GM19239 (cell line): ENCODE measurements at places on chromosomes 2 and 18.

DNA sequence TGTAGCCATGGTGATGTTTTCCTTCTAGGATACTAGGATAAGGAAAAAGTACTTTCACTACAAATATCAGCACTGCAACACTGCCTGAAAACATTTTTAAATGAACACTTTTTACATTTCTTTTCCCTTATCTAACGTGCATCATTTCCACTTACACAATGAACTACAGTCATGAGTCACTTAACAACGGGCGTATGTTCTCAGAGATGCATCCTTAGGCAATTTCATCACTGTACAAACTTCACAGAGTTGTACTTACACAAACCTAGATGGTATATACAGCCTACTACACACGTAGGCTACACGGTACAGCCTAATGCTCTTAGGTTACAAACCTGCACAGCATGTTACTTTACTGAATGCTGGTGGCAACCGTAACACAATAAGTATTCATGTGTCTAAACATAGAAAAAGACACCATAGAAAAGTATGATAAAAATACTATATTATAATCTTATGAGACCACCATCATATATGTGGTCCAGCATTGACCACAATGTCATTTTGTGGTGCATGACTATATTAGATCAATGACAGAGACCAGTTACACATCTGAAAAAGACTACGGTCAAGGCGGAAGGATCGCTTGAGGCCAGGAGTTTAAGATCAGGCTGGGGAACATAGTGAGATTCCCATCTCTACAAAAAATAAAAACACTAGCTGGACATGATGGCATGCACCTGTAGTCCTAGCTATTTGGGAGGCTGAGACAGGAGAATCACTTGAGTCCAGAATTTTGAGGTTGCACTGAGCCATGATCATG lies 39.8 kb downstream of the WDR33 start:
- no peak for DNase-seq

GRCh38 chr2:42742740-42743658 lies 20.9 kb downstream of the OXER1 start:
- no peak for DNase-seq

- DNase-seq = no peak
These were observed 77.5 kb upstream of the HK2 start for GRCh38 chr2:74756356-74756890.

DNA sequence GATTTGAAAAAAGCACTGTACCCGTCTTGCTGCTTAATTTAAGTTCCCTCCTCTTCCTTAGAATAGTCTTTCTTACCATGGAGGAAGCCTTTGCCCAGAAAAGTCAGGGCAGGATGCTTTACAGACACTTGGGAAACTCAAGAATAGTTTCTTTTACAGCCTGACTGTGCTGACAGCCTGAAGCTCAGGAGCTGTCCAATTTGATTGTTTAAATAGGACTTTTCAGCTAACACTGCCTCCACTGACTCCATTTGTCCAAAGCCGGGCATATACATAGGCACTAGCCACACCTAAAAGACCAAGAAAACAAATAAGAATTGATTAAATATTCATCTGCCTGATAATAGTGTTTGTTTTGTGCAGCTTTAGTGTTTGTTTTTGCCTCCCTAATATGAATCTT lies 110.9 kb upstream of the L3MBTL4 start:
- no peak for DNase-seq

DNA sequence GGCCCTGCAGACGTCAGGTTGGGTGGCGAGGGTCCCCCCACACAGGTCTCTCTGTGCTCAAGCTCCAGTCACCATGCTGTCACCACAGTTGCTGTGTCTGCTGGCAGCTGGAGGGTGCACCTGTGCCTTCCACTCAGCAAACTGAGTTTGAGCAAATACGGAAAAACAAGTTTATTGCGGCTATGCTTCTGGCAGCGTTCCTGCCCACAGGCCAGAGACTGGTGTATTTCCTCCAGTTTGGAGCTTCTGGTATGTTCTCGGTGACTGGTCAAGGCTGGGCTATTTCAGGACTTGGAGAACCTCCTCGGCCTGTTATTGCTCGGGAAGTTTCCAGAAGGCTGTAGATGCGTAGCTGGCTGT lies 132.6 kb downstream of the SEPTIN10 start:
- DNase-seq = no peak

DNA sequence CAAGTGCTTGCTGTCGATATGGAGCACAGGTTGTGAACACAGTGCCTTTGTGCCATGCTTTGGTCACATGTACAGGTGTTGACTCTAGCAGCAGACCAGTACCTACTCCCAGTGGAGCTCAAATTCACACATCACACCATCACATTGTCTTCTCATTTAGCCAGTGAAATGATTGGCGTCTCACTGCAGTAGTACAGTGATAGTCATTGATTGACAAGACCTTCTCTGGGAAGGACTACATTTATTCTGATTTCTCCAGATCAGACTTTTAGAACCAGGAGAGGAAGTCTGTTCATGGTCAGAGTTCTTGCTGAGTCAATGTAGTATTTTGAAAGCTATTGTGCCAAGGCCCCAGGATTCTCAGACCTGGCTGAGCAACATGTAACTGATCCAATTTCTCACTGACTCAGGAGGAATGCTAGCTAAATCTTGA lies 75.2 kb downstream of the FMNL2 start:
- no peak for DNase-seq

DNA sequence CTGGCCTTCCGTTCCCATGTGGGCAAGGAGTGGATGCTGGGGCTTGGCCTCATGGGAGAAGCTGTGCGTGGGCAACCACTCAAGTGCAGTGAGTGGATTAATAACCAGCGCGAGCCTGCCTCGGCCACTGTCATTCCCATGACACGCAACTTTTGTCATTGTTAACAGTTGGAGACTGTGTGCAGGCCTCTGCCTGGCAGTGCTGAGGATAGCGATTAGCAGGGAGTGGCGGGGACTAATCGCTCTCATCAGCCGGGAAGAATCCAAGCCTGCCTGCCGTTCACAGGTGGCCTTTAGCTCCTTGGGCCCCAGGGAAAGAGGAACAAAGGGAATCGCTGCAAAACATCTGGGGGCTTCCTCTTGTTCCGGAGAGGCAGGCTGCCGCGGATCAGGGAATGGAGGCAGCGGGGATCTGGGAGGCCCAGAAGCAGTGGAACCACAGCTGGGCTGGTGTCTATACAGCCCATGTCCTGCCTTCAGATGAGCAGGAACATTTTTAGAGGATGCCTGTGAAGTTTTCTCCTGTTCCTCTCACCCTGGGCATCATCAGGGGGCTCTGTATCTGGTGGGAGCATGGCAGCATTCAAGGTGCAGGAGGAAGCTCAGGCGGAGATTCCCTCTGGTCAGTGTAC lies 53.8 kb downstream of the CTIF start:
- no peak for DNase-seq

GRCh38 chr2:64795024-64795592 lies 141.4 kb upstream of the SERTAD2 start:
- DNase-seq = no peak

DNA sequence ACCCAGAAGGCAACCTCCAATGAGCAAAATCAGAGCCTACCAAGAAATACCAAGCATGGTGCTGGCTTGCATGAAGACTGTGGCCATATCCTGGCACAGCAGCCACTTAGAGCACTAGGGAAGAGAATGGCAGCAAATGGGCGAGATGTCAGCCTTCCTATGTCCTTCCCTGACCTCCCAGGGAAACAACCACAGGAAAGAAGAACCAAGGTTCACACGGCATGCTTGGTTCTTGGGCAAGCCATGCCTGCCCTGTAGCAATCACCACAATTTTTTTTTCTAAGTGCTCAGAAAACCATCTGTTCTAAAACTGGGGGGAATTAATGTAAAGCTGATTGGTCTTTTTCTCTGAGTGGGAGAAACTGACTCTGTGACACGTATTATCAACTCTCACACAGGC lies 27.8 kb downstream of the GALNT14 start:
- no peak for DNase-seq

GRCh38 chr2:112020561-112020960 lies 34.5 kb upstream of the TMEM87B start:
- DNase-seq = no peak

DNA sequence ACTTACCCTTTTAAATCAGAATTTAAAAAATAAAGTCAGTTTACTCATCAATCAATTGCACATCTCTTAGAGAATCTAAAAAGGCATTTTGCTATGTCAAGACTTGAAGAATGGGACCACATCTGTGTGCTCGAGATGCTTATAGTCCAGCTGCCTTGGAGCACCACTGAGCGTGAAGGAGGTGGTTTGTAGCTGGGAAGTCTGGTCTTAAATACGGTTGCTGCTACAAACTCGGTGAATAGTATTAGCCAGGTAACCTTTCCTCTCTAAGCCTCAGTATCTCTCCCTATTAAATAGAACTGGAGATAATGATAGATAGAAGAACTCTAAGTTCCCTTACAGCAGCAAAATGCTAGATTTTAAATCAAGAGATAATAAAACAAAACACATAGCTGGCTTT lies 289.7 kb downstream of the TRIB2 start:
- DNase-seq = no peak

- DNase-seq = no peak
These were observed 612 bp downstream of the DIPK1C start for GRCh38 chr18:74456349-74457042.

GRCh38 chr2:235216901-235217300 lies 265.1 kb downstream of the SH3BP4 start:
- DNase-seq = no peak

- DNase-seq = no peak
These were observed 27.8 kb downstream of the CREG2 start for GRCh38 chr2:101359410-101359954.

DNA sequence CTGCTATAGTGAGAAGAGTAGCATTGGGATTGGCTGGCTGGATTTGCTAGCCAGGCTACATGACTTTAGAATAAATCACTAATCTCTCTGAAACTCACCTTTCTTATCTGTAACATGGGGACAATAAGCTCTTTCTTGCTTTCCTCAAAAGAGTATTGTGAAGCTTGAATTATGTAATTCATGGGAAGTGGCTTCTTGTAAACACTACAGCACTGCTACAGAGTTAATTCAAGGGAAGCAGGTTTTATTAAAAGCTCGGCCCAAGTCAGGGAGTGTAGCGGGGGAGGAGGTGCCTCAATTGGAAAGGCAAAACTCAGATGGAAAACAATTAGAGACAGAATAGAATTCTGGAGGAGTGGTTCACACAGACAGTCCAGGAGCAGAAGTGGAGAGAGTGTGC lies 100.9 kb upstream of the CELF4 start:
- no peak for DNase-seq

GRCh38 chr2:201618744-201619662 lies 24.3 kb downstream of the TMEM237 start:
- DNase-seq = no peak
